Natural killer cell (primary cell): ENCODE measurements at places on chromosomes 5 and 9. TPM values are rescaled to one million over a fixed set of nuclear protein-coding genes. Genes with fewer than 3 reads are reported as not detected.

PCDHA9 gene
- total RNA-seq, result not detected

NR2F1-AS1 gene
- not detected for total RNA-seq

CDH9 gene
- not detected for total RNA-seq

ZNF474 gene
- not detected for total RNA-seq

F2RL1 gene
- total RNA-seq, result not detected

ZMAT2 gene
- 49.5 TPM for total RNA-seq

PCDHGA10 gene
- 2.6 TPM for total RNA-seq

PCDHGA7 gene
- total RNA-seq, result 0.26 TPM

C9 gene
- total RNA-seq, result not detected

UQCRQ gene
- total RNA-seq, result 114 TPM

ABITRAM gene
- 5.9 TPM for total RNA-seq

GLRA1 gene
- total RNA-seq, result not detected

NIM1K gene
- 0.40 TPM for total RNA-seq

RBM22 gene
- total RNA-seq, result 149 TPM

SLC26A2 gene
- 6.2 TPM for total RNA-seq

TMEM174 gene
- not detected for total RNA-seq
